ENCODE measurements at places on chromosomes 3 and 15.
A peak's percentile ranks its signal among the peaks of the same experiment; 100 is the strongest.

GRCh38 chr15:81292523-81293001 is 31.4 kb downstream of the STARD5 start:
- DNase-seq: peak; percentile 18

DNA sequence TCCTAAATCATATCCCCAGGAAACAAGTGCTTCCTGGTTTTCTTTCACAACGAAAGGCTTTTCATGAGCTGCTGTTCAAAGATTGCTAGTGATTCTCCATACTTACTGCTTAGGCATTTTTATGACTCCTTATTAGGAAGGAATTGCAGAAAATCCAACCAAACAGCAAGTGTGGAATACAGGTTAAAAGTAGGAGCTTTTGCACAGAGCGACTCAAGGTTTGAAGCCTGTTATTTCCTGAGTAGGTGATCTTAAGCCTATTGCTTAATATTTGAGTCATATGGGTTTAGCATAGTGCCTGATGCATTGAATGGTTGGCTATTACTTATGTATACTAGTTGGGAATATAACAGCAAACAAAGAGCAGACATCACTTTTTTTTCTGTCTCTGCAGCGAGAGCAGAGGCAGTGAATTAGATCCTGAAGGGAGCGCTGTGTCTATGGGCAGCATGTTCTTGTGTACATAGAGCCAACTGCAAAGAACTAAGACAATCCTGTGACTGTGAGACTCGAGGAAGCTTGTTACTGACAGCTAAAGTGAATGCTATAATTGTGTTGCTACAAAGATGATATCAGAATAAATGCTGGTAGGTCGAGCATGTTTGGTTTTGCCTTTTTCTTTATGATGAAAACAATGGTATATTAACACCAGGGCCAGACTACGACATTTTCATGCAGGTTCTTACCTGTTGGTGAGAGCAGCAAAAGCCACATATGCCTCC is 6.3 kb downstream of the TM4SF1 start:
- DNase-seq: peak; percentile 55

GRCh38 chr3:185950728-185951127 is 12.9 kb upstream of the TRA2B start:
- DNase-seq: no peak

DNA sequence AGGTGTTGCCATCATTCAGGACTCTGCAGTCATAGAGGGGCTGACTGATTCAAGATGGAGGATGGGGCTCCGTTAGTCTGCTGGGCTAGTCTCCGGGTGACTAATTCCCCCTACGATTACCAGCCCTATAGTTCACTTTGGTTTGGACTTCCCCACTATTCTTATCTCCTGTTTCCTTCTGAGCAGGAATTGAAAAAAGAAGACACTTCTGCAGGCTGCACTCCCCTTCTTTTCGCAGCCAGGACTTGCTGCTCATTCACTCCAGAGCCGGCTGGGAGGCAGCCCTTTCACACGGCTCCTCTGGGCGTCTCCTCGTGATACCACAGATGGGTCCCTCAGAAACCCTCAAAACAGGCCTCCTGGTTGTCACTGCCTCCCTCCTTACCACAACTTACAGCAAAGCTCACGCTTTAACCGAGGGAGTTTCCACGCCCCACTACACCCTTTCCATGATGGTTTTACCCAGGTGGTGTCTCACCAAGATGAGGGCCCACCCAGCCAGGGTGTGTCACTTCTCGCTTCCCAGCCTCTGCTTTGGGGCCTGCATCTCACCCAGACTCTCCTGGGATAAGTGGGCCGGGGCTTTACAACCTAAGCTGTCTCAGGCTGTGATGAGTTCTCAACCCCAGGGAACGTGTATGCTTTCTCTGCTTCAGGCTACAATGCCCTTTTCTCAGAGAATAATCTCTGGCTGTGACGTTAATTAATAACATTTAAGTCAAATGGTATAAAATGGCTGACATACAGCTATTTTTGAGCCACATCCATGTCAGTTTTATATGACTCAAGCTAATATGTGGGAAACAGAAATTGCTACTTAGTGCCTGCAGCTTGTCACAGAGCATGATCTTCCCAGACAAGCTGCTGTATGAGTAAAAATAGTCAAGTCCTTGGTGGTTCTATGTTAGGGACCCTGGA is 11.9 kb downstream of the CX3CR1 start:
- DNase-seq: peak; percentile 35

DNA sequence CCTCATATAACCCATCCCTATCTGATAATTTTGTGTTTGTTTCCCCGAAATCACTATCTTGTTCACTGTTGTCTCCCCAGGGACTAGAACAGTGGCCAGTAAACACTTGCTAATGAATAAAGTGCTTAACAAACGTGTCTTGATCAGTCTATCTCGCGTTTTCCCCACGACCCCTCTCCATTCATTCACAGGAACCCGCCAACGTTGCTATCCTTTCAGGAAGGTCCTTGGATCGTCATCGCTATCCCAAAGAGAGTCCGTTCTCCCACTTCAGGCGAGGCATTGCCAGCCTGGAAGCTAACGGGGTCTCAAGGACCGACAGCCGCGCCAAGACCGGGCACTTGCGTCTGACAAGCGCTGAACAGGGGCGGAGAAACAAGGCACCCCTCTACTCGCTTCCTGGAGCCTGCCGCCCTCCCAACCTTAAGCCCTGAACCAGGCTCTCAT is 344 bp downstream of the LINS1 start:
- no peak for DNase-seq

DNA sequence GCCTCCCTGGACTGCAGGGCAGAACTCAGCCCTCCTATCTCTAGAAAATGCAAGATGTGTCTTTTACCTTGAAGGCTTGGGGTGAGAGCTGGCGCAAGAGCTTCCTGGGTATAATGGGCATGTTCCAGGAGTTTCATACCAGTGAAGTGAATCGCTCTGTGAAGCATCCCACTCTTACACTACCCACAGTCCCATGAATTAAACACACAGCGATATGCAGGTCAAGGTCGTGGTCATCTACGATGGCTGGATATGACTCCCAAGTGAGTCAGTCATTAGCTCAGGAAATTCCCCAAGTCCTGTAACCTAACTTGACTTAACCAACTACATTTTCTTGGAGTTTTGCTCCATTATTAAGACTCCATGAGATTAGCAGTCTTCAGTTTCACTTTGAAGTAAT is 439.7 kb downstream of the NTRK3 start:
- no peak for DNase-seq

DNA sequence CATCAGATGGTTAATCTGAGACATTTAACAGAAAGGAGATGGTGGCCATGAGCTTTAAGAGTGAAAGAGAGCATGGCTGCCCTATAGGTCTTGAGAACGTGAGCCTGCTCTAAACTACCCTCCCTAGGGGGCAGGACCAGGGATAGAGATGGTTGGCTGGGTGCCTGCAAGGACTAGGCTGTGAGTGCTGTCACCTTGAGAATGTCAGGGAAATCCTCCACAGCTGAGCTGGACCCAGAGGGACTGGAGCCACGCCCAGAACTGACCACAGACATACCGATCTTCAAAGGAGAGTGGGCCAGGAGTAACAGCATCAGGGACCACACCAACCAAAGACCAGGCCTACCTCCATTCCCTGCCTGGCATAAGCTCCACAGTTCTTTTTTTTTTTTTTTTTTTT is 53.6 kb upstream of the UBE2E1 start:
- DNase-seq: no peak

DNA sequence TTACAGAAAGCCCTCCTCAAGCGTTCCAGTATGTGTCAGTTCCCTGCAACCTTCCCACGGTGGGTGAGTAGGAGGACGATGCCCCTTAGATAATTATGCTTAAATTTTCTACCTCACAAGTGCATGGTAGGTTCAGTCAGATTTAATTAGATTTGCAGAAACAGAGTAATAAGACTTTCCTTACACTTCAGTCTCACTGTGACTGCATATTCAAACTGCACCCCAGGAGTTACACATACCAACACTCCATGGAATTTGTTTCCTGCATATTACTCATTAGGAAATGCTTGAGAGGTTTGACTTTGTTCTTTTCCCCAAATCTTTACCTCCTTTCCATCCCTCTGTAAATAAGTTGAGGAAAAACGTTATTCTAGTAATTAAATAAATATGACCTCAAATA is 108.8 kb downstream of the ARRDC4 start:
- no peak for DNase-seq

DNA sequence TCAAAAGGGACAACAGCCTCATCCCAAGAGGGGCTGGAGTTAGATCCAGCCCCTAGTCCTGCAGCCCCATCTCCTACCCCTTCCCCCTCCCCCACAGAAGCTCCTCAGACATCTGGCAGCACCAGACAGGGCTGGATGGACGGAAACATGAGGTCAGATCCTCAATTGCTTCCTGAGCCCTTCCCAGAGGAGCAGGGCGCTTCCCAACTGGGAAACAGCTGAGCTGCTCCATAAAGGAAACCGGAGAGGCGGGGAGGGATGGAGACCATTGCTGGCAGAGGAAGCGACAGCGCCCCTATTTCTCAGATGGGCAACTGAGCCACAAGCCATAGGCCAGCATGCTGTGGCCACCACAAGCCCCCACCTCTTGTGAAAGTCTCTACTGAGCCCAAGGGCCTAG is 18.3 kb upstream of the CYP11A1 start:
- DNase-seq: no peak

DNA sequence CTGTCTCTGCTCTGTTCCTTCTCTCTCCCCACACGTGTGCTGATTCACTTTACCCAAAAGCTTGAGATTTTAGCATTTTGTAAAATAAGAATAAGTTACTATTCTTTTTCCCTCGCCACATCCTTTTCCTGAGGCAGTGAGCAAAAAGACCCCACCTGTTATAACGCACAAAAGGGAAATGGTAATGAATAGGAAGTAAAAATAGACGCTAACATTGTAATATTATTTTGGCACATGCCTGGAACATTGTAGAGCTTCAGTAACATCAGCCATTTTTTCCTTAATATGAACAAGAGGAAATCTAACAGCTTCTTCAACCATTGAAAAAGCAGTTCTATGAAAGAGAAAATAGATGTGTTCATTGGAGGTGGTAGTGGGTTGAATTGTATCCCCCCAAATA is 40.5 kb downstream of the CD200 start:
- no peak for DNase-seq

GRCh38 chr15:84081391-84082168 is 154.0 kb upstream of the GOLGA6L4 start:
- no peak for DNase-seq

DNA sequence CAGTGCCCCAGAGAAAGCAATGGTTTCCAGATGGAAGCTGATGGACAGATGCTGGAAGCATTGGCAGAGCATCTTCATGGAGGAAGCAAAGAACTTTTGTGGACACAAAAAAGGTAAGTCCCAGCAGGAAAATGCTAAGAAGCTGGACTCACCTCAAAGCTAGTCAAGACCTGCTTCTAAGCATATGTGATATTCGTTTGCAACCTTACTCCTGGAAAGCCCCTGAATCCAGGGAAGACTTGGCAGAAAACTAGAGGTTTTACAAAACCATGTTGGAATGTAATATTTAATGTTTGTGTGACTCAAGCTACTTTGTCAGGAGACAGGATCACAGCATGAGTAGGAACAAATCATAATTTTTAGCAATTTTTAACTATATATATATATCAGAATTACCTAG is 288.2 kb downstream of the BCHE start:
- DNase-seq: no peak

DNA sequence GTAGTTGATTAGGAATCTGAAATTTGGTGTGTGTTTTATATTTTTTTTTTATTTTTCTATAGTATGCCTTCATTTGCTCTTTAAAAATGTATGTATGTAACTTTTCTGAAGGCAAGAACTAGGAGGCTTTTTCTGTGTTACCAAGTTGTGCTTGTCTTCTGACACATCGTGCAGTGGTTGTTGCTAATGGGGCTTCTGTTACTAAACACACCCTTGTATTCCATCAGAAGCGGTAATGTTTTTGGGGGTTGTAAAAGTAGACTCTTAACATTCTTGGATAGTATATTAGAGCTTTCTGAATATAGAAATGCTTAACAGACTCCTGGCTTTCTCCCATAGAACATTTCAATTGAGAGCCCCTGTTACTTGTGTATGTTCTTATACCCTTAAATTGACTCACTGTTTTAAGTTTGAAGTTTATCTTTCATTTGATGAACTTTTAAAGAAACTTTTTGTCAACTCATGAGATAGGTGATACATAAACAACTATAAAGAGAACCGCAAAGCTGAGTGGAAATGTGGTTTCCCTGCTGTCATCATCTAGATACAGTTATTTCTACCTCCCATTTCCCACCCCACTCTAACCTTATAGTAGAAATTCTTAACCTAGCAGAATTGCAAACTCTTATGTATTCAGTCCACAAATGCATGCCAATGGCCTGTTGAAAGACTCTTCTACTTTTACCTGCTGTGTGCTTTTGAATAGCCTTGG is 2.5 kb downstream of the TIPARP start:
- no peak for DNase-seq

DNA sequence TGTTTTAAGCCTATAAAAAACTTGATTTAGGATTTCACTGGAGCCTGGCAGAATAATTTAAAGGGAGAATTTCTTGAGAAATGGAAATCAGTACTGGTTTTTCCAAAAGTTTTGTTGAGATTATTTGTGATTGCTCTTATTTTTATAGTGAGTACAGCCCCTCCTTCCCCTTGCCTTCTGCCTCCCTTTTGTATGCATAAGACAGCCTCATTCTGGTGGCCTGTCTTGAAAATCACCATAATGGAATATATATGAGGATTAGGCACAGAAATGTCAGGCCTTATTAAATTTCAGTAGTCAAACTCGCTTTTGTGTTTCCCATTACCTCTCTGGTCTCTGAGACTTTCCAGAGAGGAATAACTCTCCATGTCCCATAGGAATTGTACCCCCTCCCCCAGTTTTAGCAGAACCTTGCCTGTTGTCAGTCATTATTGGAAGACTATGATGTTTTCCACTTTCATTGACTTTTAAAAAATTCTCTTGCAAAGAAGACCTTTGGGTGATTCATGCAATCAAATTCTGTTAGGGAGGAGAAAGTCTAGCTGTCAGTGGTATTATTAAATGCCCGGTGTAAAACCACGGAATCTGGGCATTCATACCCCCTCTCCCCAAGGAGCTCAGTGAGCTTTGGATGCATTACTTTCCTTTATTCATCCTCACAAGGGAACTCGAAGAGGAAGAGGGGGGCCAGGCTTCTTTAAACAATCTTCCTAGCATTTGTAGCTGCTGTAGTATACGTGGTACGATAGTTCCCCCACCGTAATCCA is 171.6 kb upstream of the TSC22D2 start:
- no peak for DNase-seq

- DNase-seq: no peak
Measured at GRCh38 chr3:138912237-138912636, 34.7 kb downstream of the FOXL2 start.

GRCh38 chr15:58240191-58240932 is 102.2 kb downstream of the AQP9 start:
- DNase-seq: no peak
